Stimulated activated CD4-positive, alpha-beta T cell treated with anti-CD3 and anti-CD28 coated beads, Interleukin-15, amount 100 ng/mL, for 1 hour (primary cell): ENCODE measurements at places on chromosomes 13 and 19.
A peak's percentile ranks its signal among the peaks of the same experiment; 100 is the strongest.

DNA sequence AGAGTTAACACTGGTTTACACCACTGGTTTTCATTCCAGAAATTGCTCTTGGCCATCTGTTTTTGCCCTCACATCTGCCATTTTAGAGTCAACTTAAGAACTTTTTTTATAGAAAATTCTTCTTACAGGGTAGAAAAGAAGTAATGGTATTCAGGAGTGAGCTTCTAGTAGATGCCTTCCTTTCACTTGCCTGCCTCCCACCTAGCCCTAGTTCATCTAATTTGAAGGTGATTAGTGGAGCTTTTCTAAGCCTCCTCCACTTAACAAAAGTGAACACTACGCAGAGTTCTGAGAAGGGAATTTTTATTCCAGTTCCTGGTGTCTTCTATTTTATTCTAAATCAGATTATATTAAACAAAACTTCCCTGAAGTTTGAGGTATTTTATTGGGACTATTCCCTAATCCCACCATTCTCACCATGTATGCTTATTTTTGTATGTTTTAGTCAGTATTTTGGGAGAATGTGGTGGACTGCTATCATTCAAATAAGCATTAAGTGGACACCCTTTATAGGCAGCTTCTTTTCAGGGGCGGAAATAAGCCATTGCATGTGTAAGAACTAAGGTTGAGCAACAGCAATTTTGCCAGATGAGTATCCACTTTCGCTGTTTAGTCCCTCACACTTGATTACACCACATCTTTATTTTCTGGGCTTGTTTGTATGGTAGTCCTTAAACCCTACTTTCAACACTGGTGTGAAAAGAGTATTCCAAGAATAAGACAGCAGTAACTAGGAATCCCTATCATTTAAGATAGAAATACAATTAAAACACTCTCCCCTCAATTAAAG, 156.9 kb downstream of the ENOX1 start:
- DNase-seq: no peak

DNA sequence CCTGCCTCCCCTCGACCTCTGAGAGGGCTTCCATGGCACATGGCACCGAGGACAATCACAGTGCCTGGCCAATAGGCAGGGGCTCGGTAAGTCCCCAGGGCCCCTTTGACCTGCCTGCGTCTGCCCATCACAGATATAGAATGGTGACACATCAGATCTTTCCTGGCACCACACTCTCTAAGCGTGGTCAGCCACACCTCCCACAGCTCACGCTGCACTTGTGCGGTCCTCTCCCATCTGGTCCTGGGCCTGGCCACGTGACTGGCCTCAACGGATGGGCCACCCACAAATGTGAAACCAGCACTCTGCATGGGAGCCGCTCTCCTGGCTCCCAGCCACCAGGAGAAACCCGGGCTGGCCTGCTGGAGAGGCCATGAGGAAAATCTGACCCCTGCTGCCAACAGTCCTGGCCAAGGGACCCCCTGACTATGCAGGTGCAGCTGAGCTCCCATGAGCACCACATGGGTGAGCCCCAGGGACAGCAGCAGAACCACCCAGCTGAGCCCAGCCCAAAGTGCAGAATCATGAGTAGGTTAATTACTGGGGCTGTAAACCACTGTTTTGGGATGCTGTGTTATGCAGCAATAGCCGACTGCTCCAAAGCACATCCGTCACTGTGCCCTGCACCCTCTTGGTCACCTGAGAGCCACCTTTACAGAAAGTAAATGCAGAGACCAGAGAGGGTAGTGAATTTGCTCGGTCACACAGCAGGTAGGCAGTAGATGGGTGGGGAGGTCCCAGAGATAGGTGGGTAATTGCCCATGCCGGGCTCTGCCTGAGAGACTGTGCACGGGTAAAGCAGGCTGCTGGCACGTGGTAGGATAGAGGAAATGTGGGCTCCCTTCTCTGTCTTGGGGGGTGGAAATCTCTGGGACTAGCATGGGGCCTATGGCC, 9.7 kb upstream of the MEF2B start:
- no peak for DNase-seq

GRCh38 chr19:15247107-15248014, 15.1 kb upstream of the EPHX3 start:
- DNase-seq: no peak

DNA sequence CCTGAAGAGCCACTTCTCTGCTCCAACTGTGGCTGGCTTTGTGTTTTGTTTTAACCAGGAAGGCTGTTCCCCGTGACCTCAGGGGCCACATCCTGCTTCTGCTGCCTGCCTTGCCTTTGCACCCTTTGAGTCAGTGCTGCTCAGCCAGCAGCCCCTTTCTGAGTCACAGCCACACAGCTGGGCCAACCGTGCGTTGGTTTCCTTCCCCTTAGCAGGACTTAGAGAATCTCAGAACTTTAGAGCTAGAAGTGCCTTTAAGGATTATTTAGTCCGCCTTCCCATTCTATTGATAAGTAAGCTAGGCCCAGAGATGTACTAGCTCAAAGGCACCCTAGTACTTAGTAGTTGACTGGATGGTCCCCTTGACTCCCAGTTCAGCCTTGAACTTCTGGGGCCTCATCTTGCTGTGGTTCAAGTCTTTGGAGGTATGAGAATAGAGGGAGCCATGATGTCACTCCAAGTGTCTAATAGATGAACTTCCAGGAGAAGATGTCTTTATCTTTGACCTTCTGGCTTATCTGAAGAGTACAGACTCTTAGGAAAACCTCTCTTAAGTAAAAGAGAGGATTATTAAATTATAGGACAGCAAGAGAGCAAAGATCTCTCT, 8.0 kb downstream of the RGCC start:
- peak; percentile 76 for DNase-seq

- DNase-seq: peak; percentile 8
Observed at GRCh38 chr13:72726726-72727416, 558 bp downstream of the MZT1 start.
